Osteocyte (in vitro differentiated cells): ENCODE measurements at places on chromosomes 1 and 21. TPM values are rescaled to one million over a fixed set of nuclear protein-coding genes. Genes with fewer than 3 reads are reported as not detected.
A peak's percentile ranks its signal among the peaks of the same experiment; 100 is the strongest.

- no peak overlapping the region for H3K4me3 ChIP-seq
- no peaks in the 10 kb centered on the region for H3K4me1 ChIP-seq
- no peak overlapping the region for H3K27ac ChIP-seq
- DNase-seq: no peak
Observed at GRCh38 chr21:15079269-15079668, 14.5 kb upstream of the NRIP1 start.

DNA sequence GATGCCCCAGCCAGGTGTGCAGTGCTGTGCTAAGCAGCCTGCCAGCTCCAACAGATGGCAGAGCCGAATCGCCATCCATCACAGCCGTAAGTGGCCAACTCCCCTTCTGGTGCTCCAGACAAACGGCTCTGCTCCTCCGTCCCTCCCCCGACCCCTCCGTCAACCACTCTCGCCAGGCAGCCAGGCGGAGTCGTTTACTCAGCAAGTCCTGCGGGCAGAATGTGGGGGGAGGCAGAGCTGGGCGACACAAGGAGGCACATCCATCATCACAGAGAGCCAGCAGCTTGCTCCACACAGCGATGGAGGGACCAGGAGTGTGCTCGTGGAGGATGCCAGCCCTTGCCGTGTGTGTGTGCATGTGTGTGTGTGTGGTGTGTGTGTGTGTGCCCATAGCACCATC lies 206.6 kb upstream of the GRIK3 start:
- H3K36me3 ChIP-seq: no peaks in the 10 kb centered on the region
- H3K4me1 ChIP-seq: no peaks in the 10 kb centered on the region
- no peak overlapping the region for H3K4me3 ChIP-seq
- H3K27ac ChIP-seq: no peak overlapping the region
- no peaks in the 10 kb centered on the region for H3K27me3 ChIP-seq

DNA sequence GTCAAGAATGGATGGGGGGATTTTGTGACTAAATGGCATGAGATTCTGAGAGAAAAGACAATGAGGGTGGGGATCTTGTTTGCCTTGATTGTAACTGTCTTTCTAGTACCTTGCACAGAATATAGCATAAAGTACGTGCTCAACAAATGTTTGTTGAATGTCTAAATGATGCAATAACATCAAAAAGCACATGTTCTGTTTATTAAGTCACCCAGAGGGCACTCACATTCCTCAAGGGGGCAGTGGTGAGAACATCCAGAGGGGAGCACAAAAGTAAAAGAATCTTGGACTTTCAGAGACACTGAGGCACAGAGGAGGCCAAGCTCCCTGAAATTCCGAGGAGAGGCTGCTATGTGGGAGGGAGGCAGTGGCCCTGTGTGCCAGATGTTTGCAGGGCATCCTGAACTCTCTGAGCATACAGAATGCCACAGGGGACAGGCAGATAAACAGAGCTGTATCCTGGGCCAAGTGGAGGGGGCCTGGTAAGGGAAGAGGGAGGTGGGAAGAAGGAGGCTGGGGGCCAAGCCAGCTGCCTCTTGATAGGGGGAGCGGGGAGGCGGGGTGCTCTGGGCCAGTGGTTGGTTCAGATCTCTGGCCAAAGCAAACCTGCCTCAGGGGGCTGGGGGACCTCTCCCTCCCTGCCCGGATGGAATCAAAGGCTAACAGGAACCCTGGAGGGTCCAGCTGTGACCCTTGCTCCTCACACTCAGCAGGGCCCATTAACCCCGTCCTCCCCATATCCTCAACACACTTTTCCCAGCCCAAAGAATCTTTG lies 6.5 kb upstream of the ATP1A2 start:
- H3K4me1 ChIP-seq: peaks cover 44% of the 10 kb centered on the region
- H3K4me3 ChIP-seq: no peak overlapping the region
- peak overlapping the region; percentile 4 for H3K27ac ChIP-seq
- peaks cover 51% of the 10 kb centered on the region for H3K27me3 ChIP-seq

DNA sequence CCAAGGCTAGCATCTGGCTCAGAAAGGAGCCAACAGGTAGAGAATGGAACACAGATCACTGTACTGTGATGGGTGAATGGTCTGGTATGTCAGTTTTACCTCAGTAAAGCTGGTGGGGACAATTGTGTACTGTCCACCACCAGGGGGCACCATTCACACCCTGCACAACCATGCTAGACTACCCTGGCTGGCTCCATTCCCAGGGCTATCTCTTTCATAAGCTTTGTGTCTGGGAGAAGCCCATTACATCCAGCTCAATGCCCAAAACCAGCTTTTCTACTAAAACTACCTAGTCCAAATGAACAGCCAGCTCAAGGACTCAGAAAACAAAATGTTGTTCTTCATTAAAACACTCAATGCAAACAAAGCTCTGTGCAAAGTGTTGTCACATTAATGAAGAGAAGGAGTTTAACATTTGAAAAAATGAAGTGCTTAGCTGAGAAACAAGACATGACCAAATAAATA lies 62.0 kb upstream of the RASAL2 start:
- H3K27ac ChIP-seq: no peak overlapping the region
- no peaks in the 10 kb centered on the region for H3K36me3 ChIP-seq
- no peak overlapping the region for H3K4me3 ChIP-seq
- peak; percentile 92 for DNase-seq
- peaks cover 13% of the 10 kb centered on the region for H3K4me1 ChIP-seq
- no peaks in the 10 kb centered on the region for H3K27me3 ChIP-seq

- peak overlapping the region; percentile 80 for H3K27ac ChIP-seq
- H3K27me3 ChIP-seq: no peaks in the 10 kb centered on the region
- no peaks in the 10 kb centered on the region for H3K36me3 ChIP-seq
- H3K4me1 ChIP-seq: peaks cover 21% of the 10 kb centered on the region
- H3K4me3 ChIP-seq: peak overlapping the region; percentile 75
Observed at GRCh38 chr1:212557739-212558692, 50.5 kb upstream of the ATF3 start.

DNA sequence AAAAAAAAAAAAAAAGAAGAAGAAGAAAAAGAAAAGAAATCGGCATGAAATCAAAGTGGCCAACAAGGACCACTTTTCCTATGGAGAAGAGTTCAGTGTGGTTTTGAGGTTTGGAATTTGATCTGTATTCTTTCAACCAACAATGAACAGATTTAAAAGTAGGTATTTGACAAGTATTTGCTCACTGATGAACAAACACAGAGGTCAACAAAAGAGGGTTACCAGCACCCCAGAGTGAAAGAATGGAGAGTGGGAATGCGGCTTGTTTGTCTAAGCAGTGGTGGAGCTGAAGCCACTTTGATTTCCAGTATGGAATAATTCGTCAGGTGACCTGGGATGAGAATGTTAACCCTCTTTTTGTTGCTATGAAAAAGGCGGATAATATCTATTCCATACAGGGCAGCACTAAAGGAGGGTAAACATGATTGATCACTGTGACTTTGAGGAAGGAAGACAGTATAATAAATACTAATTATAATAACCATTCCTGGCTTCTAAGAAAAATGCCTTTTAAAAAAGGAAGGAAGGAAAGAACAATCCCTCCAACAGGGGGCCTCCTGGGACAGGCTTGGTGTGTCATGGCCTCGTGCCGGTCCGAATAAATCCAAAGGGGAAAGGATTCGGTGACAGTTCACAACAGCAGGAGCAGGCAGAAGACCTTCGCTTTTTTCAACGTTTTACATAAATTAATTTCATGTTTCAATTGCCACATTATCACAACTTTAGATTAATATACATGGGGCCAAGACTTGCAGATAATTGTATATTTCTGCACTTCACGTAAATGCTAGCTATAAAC lies 37.2 kb upstream of the SIM2 start:
- no peak for DNase-seq
- no peak overlapping the region for H3K27ac ChIP-seq
- peaks cover 60% of the 10 kb centered on the region for H3K27me3 ChIP-seq
- no peak overlapping the region for H3K4me3 ChIP-seq
- no peaks in the 10 kb centered on the region for H3K36me3 ChIP-seq

DNA sequence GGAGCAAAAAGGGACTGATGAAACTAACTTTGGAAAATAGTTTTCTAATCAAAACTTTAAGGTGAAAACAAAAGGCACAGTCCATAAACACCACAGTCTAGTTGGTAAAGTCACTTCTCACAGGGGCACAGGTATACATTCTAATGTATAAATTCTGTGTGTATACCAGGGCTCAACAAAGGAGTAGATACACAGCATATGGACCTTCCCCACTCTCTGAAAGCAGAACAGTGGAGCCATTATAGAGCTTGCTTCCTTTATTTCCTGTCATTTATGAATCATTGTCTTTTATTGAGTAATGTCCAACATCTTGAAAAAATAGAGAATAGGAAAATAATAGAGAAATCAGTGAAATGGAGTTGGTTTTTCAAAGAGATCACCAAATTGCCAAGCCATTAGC lies 746.5 kb upstream of the CHRM3 start:
- no peaks in the 10 kb centered on the region for H3K36me3 ChIP-seq
- no peaks in the 10 kb centered on the region for H3K4me1 ChIP-seq
- no peak overlapping the region for H3K27ac ChIP-seq
- no peak for DNase-seq
- H3K27me3 ChIP-seq: no peaks in the 10 kb centered on the region

DNA sequence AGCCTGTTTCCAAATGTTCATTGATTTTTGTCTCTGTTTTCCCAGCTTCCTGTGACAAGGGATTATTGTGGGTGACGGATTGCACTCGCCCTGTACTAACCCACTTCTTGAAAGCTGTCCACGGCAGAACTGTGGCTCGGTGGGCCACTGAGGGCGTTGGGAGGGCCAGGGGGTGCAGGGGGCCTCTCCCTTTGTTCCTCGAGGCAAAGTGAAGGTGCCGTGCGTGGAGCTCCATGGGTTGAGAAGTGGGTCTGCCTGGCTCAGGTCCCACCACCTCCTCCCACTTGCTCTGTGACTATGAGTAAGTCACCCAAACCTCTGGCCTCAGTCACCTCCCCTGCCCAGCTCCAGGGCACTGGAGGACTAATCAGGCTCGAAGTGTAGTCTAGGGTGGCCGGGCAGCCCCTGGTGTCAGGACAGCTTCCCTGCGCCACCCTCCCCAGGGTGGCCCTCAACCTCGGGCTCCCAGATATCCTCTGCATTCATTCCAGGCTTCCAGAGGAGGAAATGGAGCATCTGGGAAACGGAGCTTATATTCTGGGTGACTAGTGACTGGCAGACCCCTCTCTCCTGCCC lies 148.6 kb downstream of the NPHP4 start:
- no peaks in the 10 kb centered on the region for H3K4me1 ChIP-seq
- no peak overlapping the region for H3K27ac ChIP-seq
- no peak for DNase-seq
- H3K4me3 ChIP-seq: no peak overlapping the region
- H3K27me3 ChIP-seq: no peaks in the 10 kb centered on the region
- H3K36me3 ChIP-seq: no peaks in the 10 kb centered on the region

GRCh38 chr1:74842726-74843125 lies 109.8 kb downstream of the TYW3 start:
- no peak overlapping the region for H3K4me3 ChIP-seq
- H3K27ac ChIP-seq: no peak overlapping the region
- H3K27me3 ChIP-seq: no peaks in the 10 kb centered on the region
- no peak for DNase-seq
- no peaks in the 10 kb centered on the region for H3K4me1 ChIP-seq

GRCh38 chr1:48746906-48747305 lies 29.8 kb downstream of the BEND5 start:
- H3K36me3 ChIP-seq: no peaks in the 10 kb centered on the region
- no peaks in the 10 kb centered on the region for H3K27me3 ChIP-seq
- H3K27ac ChIP-seq: no peak overlapping the region
- no peak for DNase-seq
- no peaks in the 10 kb centered on the region for H3K4me1 ChIP-seq
- no peak overlapping the region for H3K4me3 ChIP-seq

DNA sequence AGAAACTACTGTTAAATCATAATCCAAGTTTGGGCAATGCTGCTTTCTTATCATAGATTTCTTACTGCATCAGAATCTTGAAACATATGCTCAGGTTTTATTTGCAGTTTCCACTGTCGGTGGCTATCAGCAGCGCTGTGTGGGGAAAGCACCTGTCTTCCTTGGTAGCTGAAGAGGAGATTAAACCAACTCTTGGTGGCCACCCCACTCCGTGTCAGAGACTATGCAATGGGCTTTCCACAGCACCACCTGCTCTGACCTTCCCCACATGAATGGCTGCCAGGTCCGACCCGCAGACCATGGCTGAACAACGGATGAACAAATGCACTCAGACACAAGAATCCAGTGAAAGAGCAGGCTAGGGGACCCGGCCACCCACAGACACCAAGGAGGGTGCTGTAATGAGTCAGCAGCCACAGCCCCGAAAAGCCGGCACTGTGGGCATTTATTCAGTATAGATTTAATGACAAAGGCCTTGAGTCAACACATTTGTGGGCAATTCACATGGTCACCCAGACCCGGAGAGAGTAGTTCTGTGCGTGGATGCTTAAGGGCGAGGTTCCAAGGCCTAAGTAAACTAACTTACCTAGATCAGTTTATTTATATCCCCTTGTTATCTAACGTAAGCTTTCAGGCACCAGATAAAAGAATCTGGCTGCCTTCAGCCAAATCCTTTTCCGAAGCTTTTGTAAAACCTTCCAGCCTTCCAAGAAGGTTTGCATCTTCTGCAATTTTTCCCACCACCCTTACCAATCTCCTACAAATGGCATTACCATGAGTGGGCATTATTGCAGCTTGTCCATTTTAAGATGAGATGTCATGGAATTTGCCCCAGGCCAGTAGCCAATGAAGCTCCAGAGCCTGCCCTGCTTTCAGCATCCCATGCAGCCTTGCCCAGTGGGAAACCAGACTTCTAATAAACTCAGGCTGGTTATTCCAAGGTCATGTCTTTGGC lies 82.7 kb downstream of the HLCS start:
- peaks cover 11% of the 10 kb centered on the region for H3K36me3 ChIP-seq
- H3K4me1 ChIP-seq: peaks cover 22% of the 10 kb centered on the region
- H3K27ac ChIP-seq: no peak overlapping the region
- no peak overlapping the region for H3K4me3 ChIP-seq

GRCh38 chr21:32308696-32309095 lies 10.0 kb downstream of the MRAP start:
- no peaks in the 10 kb centered on the region for H3K4me1 ChIP-seq
- peak; percentile 65 for DNase-seq
- H3K4me3 ChIP-seq: no peak overlapping the region
- H3K27me3 ChIP-seq: no peaks in the 10 kb centered on the region
- H3K36me3 ChIP-seq: peaks cover 12% of the 10 kb centered on the region
- H3K27ac ChIP-seq: no peak overlapping the region

GRCh38 chr1:20511518-20512428 lies 3.8 kb upstream of the MUL1 start:
- H3K4me3 ChIP-seq: no peak overlapping the region
- no peaks in the 10 kb centered on the region for H3K36me3 ChIP-seq
- no peak overlapping the region for H3K27ac ChIP-seq
- H3K4me1 ChIP-seq: peaks cover 11% of the 10 kb centered on the region
- DNase-seq: no peak

RGS4 gene
- total RNA-seq: 99.0 and 121 TPM in 2 replicates

LCA5L gene
- 1.1 and 1.4 TPM in 2 replicates for total RNA-seq

PTPN22 gene
- total RNA-seq: not detected in 2 replicates

IL19 gene
- not detected in 2 replicates for total RNA-seq

KCNA2 gene
- 0.05 TPM in 1 of 2 replicates, not detected in the other for total RNA-seq

ANKRD35 gene
- not detected in 2 replicates for total RNA-seq

SPRR2A gene
- total RNA-seq: not detected in 2 replicates
